GM19239 (cell line): ENCODE measurements at places on chromosomes 4 and X.

GRCh38 chr4:47831026-47831679 lies 6.7 kb downstream of the CORIN start:
- DNase-seq: no peak

DNA sequence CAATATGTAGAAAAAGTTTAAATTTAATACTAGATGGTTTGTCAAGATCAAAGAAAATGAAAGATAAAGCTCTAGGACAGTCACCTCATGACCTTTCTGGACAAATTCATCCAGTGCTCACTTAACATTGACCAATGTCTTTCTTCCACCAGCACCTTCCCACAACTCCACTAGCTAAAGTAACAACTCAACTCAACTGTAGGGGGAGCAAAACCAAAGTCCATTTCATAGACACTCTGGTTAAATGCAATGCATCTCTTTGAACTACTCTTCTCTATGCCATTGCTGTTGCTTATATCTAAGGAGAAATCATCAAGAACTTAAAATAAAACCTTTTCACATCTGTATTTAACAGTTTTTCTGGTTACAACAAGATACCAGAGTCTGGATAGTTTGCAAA lies 25.1 kb downstream of the UGT2B4 start:
- DNase-seq: no peak

GRCh38 chrX:149522916-149523315 lies 17.8 kb upstream of the IDS start:
- no peak for DNase-seq

GRCh38 chrX:121504153-121504552 lies 456.7 kb downstream of the GLUD2 start:
- DNase-seq: no peak

DNA sequence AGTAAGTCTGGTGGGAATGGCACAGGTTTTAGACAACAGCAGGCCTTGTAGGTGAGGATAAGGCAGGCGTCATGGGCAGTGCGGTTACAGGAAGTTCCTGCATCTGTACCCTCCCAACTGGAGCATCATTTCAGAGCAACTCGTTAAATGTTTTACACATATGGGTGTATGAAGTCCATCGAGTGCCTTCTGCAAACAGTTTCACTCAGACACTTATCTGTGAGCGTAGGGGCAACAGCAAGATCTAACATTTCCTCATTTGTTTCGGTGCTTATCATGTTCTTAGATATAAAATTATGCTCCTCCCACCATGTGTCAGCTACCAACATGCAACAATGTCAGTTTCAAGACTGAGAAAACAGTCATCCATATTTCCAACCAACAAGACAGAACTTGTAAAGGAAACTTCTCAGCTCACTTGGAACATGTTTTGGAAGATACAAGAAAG lies 69.9 kb downstream of the ELOVL6 start:
- no peak for DNase-seq

DNA sequence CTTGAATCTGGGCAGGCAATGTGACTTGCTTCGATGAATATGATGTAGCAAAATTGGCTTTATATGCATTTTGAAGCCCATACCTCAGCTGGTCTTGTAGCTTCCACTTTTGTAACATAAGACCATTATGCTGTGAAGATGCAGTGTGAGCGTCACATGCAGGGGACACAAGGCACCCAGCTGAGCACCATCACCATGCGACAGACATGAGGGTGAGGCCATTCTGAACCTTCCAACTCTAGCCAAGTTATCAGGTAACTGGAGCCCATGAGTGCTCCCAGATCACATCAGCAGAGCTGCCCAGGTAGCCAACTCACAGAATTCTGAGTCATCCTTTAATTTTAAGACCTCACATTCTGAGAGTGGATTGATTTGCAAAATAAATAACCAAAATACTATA lies 705.9 kb downstream of the FSTL5 start:
- DNase-seq: no peak

DNA sequence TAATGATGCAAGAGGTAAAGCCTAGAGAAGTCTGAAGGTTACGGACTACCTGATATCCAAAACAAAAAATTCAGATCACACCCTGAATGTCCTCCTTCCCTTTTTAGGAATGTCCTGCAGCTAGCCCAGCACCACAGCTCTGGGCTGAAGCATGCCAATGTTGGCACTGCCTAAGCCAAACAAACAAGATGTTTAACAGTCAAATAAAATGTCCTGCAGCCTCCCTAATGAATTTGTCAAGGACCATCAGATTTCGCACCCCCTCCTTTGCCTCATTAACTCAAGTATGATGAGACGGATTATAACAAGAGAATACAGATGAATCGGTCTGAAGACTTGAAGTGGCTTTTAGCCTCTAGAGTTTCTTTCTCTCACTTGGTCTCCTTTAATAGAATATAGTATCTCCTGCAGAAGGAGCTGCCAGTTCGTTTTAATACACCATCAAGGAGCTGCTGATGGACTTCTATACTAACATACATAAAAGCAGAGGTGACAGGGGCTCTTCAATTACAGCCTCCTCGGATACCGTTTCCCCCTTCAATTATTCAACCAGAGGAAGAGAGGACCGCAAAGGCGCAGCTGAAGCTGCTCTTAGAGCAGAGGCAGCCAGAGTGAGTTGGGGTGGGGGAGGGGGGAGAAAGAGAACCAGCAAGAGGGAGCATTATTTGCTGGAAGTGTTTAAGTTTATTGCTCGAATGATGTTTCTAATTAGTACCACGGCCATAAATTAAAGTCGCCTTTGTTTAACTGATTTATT lies 3.0 kb upstream of the MAB21L2 start:
- DNase-seq: no peak

GRCh38 chr4:76373919-76374552 lies 46.9 kb downstream of the CCDC158 start:
- no peak for DNase-seq

- no peak for DNase-seq
These were observed 1.5 kb downstream of the ADRA2C start for GRCh38 chr4:3767570-3768288.

GRCh38 chr4:150033901-150034300 lies 44.3 kb upstream of the DCLK2 start:
- DNase-seq: no peak

- DNase-seq: peak; percentile 56
These were observed 64.8 kb upstream of the STOX2 start for GRCh38 chr4:183840311-183840710.

GRCh38 chrX:106481341-106481740 lies 130.4 kb upstream of the RADX start:
- DNase-seq: no peak

DNA sequence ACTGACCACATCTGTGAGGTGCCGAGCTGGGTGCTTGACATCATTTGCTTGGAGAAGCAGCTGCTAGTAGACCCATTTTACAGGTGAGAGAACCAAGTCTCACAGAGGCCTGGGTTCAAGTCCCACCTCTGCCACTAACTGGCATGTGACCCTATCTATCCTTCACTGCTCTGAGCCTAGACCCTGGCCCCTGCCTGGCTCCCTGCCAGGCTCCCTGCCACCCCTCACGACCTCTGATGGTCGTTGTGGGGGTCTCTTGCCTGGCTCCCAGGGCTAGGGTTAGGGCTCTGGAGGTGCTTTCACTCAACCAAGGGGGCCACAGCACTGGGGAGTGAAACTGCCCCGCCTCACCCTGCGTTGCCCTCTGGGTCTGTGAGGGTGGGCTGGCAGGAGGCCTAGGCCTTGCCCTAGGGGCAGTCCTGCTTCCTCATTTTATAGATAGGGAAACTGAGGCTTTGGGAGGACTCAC lies 7.2 kb upstream of the ADD1 start:
- DNase-seq: no peak

DNA sequence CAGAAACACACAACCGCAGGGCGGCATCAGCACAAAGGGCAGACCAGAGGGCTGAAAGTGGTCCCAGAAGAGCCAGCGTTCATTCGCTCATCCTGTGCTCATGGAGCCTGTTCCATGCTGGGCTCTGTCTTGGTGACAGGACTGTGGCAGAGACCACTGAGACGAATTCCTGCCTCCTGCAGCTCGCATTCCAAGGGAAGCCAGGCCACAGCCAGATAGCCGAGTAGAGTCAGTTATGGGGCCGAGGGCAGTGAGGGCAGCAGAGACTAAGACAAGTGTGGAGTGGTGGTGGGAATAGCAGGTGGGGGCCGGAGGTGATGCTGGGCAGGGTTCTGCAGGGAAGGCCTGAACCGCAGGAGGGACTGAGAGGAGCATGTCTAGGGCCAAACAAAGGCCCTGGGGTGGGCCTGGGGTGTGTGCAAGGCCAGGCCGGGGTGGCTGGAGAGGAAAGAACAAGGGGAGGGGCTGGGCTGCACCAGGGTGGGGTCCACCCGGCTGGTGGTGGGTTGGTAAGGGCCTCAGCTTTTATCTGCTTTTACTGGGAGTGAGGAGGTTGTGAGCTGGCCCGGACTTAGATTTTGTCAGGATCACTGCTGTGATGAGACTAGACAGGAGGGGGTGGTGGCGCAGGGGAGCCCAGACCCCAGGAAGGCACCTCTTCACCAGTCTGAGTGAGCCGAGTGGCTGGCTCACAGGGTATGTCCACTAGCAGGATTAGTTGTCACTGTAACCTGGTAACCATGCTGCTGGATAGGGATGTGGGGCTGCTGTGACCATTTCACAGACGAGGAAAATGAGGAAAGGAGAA lies 6.3 kb downstream of the PSAPL1 start:
- DNase-seq: no peak

- no peak for DNase-seq
These were observed 30.9 kb downstream of the MCUB start for GRCh38 chr4:109590905-109591304.

DNA sequence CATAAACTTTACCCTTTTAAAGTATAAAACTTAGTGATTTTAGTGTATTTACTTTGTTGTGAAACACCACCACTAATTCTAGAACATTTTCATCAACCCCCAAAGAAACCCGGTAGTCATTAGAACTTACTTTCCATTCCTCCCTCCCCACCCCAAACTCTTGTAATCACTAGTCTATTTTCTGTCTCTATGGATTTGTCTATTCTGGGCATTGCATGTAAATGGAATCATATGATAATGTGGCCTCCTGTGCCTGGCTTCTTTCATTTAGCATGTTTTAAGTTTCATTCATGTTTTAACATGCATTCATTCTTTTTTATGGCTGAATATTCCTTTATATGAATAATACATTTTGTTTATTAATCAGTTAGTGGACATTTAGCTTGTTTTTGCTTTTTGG lies 27.8 kb downstream of the BMP2K start:
- DNase-seq: no peak

GRCh38 chr4:110033355-110034025 lies 120.8 kb downstream of the EGF start:
- no peak for DNase-seq

DNA sequence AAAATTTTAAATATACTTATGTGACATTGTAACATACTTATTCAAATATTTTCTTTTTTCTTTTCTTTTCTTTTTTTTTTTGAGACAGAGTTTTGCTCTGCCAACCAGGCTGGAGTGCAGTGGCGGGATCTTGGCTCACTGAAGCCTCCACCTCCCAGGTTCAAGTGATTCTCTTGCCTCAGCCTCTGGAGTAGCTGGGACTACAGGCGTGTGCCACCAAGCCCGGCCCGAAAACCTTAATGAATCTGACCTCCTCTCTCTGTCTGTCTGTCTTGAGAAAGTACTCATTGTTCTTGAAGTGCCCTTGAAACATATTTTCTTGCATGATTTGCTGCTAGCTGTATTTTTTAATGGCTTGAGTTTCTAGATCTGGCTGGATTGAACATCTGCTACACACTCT lies 136.8 kb downstream of the ANAPC4 start:
- no peak for DNase-seq

DNA sequence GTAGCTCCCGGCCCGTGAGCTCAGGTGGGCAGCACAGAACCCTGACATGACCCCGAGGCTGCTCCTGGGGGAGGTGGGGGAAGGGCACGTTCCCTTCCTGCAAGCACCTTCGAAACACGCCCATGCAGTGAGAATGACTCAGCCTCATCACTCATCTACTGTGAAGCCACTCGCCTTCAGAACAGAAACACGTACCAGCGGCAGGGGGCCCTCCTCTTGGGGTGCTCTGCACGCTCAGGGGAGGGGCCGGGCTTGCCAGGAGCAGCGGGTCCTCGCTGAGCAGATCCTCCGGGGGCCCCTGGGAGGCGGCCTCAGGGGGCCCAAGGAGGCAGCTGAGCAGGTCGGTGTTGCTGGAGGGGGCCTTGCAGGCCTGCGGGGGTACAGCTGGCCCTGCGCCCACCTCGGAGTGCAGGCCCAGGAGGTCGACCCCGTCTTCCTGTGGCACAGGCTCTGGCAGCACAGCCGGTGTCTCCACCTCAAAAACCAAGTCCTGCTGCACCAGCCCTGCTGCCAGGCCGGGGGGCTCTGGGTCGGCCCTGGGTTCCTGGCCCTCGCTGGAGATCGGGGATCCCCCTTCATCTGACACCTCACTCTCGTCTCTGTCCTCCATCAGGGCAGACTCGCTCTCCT lies 40.9 kb upstream of the CPLX1 start:
- DNase-seq: no peak

GRCh38 chr4:114658179-114658578 lies 59.6 kb downstream of the UGT8 start:
- no peak for DNase-seq

DNA sequence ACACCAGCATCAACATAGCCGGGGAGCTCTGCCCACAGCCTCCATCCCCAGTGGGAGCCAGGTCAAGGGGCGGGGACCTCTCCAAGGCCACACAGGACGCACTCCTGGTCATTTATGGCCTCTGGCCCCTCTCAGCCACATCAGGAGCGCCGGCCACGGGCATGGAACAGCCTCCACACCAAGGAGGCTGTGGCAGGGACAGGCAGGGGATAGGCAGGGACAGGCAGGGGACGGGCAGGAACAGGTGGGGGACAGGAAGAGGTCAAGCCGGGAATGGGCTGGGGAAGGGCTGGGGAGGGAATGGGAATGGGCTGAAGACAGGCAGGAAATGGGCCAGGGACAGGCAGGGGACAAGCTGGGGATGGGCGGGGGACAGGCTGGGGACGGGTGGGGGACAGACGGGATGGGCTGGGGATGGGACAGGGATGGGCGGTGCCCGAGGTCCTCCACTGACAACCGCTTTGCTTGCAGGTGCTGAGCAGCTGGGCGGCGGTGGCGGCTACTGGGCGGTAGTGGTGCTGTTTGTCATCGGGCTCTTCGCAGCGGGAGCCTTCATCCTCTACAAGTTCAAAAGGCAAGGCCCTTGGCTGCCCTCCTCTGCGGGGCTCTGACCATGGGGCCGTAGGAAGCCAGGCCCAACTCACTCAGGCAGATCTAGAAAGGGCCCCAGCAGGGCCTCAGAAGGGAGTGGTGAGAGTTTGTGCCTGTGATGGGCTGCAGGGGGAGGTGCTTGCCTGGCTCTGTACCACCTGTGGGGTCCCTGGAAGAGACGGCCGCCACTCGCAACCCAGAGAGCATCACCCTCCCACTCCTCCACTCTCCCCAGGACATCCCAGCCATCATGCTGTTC lies 205.6 kb downstream of the AFAP1 start:
- DNase-seq: no peak

- DNase-seq: no peak
These were observed 22.1 kb downstream of the NHS start for GRCh38 chrX:17397074-17397473.

- DNase-seq: no peak
These were observed 71.6 kb downstream of the ADAM29 start for GRCh38 chr4:174989791-174990190.

DNA sequence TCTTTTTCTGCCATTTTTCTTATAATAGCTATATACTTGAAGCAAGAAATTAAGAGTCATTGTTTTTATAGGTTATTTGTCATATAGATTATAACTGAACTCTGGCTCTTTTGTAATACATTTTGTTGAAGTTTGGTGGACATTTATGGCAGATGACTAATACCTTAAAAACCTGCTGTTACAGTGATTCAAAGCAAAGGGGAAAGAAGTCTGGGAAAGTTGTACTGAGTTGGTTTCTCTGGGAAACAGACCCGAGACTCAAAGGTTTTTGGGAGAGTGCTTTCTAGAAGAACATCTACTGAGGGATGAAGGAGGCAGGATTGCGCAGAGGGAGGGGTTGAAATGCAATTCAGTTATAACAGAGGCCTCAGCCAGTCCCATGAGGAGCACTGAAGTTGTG lies 35.9 kb downstream of the NAP1L5 start:
- DNase-seq: no peak
